ENCODE measurements at places on chromosomes 7 and 10. TPM values are rescaled to one million over a fixed set of nuclear protein-coding genes. Genes with fewer than 3 reads are reported as not detected.

The COL28A1 gene
- total RNA-seq: not detected

The COPS6 gene
- total RNA-seq: 74.6 TPM

The FAM13C gene
- 3.3 TPM for total RNA-seq

The TCF7L2 gene
- 3.0 TPM for total RNA-seq

The FOXI2 gene
- total RNA-seq: not detected

The TLX1 gene
- total RNA-seq: not detected

The MLXIPL gene
- total RNA-seq: not detected

The HMX3 gene
- not detected for total RNA-seq

The SLC18A3 gene
- total RNA-seq: not detected

The MRPL32 gene
- total RNA-seq: 54.4 TPM

The CALCR gene
- not detected for total RNA-seq

The SRRM3 gene
- 2.8 TPM for total RNA-seq

The HABP2 gene
- total RNA-seq: not detected

The CDHR3 gene
- 12.9 TPM for total RNA-seq

The PPP3CB gene
- 32.4 TPM for total RNA-seq

The KLF14 gene
- under 0.01 TPM for total RNA-seq

The CYP2C19 gene
- total RNA-seq: not detected

The FEZF1 gene
- total RNA-seq: not detected

The AEBP1 gene
- 132 TPM for total RNA-seq

All from smooth muscle cell of trachea (primary cell).